Aorta (tissue), 5 donors: ENCODE measurements at places on chromosomes 13 and 19. TPM values are rescaled to one million over a fixed set of nuclear protein-coding genes. Genes with fewer than 3 reads are reported as not detected.

- H3K4me1 ChIP-seq = no peaks in the 10 kb centered on the region
- no peak overlapping the region for H3K4me3 ChIP-seq
- no peaks in the 10 kb centered on the region for H3K36me3 ChIP-seq
- no peak for DNase-seq
- no peak overlapping the region for H3K27ac ChIP-seq
Measured at GRCh38 chr19:3350014-3350663, 16.2 kb upstream of the NFIC start.

GRCh38 chr13:30976025-30976424 lies 43.6 kb downstream of the TEX26 start:
- no peak for DNase-seq
- no peaks in the 10 kb centered on the region for H3K4me1 ChIP-seq
- H3K27ac ChIP-seq = no peak overlapping the region
- no peaks in the 10 kb centered on the region for H3K36me3 ChIP-seq
- H3K4me3 ChIP-seq = no peak overlapping the region

- no peak for DNase-seq
- H3K27ac ChIP-seq = no peak overlapping the region
- no peaks in the 10 kb centered on the region for H3K36me3 ChIP-seq
- no peaks in the 10 kb centered on the region for H3K4me1 ChIP-seq
- no peak overlapping the region for H3K4me3 ChIP-seq
- H3K27me3 ChIP-seq = no peaks in the 10 kb centered on the region
Measured at GRCh38 chr19:963486-963951, 20.6 kb upstream of the WDR18 start.

- peaks cover 2% of the 10 kb centered on the region for H3K4me1 ChIP-seq
- H3K27ac ChIP-seq = no peak overlapping the region
- H3K36me3 ChIP-seq = no peaks in the 10 kb centered on the region
- H3K4me3 ChIP-seq = no peak overlapping the region
- no peak for DNase-seq
Measured at GRCh38 chr13:94546061-94546839, 49.7 kb downstream of the TGDS start.

GRCh38 chr19:6521718-6522646 lies 8.8 kb upstream of the TNFSF9 start:
- H3K27ac ChIP-seq = no peak overlapping the region
- DNase-seq = no peak
- no peaks in the 10 kb centered on the region for H3K36me3 ChIP-seq
- H3K27me3 ChIP-seq = no peaks in the 10 kb centered on the region
- H3K4me3 ChIP-seq = no peak overlapping the region

DNA sequence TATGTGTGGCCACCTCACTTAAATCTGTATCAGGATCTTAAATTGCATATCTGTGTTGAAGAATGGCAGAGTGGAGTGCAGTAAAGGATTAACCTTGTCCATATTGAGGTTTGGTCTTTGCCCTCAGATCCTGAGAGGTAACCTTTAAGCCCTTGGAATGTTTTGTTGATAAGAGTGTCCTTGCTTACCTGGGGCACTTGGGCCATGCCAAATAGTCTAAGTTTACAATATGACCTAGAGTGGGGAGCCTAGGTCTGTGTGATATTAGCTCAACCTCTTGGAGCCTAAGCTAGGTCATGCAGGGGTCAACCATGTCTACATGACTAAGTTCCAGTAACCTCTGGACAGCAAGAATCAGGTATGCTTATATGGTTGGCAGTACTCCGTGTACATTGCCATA lies 792.5 kb downstream of the DIAPH3 start:
- no peak overlapping the region for H3K27ac ChIP-seq
- no peak overlapping the region for H3K4me3 ChIP-seq
- no peaks in the 10 kb centered on the region for H3K36me3 ChIP-seq
- H3K27me3 ChIP-seq = no peaks in the 10 kb centered on the region

- no peaks in the 10 kb centered on the region for H3K27me3 ChIP-seq
- H3K4me1 ChIP-seq = peaks cover 2% of the 10 kb centered on the region
- DNase-seq = peak; percentile 15
- no peak overlapping the region for H3K27ac ChIP-seq
- H3K4me3 ChIP-seq = no peak overlapping the region
- no peaks in the 10 kb centered on the region for H3K36me3 ChIP-seq
Measured at GRCh38 chr19:5974721-5975387, 3.1 kb downstream of the RANBP3 start.

- H3K27ac ChIP-seq = no peak overlapping the region
- peaks cover 3% of the 10 kb centered on the region for H3K36me3 ChIP-seq
- DNase-seq = no peak
- H3K4me1 ChIP-seq = no peaks in the 10 kb centered on the region
Measured at GRCh38 chr13:114298866-114299265, 15.4 kb upstream of the CHAMP1 start.

DNA sequence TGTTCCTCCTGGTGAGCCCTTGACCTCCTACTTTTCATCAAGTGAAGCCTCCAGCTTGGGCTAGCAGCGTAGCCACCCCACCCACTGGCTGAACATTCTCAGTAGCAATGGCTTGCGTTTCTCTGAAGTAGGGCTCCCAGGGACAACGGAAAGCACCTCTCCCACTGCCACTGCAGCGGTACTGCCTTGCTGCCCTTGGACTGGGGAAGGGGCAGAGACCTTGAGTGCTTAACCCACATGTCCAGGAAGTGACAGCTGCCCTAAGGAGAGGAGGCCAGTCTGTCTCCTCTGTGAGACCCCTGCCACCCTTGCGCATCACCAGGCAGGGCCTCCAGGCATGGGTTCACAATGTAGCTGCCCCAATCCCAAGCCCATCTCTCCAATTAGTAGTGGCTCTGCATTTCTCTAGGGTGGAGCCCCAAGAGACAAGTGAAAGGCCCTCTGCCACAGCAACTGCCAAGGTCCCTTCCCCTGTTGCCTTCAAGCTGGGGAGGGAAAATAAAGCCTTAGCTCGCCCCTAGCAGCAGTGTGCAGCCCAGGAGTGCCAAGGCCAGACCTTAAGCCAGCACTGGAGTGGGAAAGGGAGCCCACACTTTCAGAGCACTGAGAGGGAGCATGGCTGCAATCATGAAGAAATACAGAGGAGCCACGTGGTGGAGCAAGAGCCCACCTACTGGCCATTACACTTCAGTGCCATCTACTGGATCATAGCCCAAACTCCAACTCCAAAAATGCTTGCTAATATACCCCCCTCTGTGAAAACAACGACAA lies 175.9 kb upstream of the TRPC4 start:
- no peak for DNase-seq
- H3K4me1 ChIP-seq = no peaks in the 10 kb centered on the region
- no peak overlapping the region for H3K27ac ChIP-seq

DNA sequence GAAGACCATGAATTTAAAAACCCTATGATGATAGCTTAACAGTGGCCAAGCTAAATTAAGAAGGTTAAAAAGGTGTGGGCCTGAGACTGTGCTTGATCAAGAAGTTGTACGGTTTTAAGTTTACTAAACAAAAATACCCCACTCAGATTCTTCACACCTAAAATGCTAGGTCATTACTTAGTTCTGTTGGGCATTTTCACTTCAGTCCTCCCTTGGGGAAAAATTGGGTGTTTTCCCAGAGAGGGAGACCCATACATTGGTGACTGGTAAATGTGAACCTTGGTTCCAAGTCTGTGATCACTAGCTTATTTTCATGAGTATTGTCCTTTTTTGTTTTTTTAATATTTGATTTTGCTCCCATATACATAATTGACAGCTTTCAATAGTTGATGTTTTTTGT lies 44.4 kb downstream of the MTUS2 start:
- H3K27ac ChIP-seq = no peak overlapping the region
- H3K4me3 ChIP-seq = no peak overlapping the region
- DNase-seq = no peak
- H3K27me3 ChIP-seq = no peaks in the 10 kb centered on the region
- no peaks in the 10 kb centered on the region for H3K36me3 ChIP-seq

LCP1 gene
- 76.5 TPM for total RNA-seq

TUBA3C gene
- not detected for total RNA-seq

FCER2 gene
- total RNA-seq = 2.9 TPM

APOC1 gene
- 22.2 TPM for total RNA-seq

KIR3DL1 gene
- not detected for total RNA-seq
